GM18507 (cell line): ENCODE measurements at places on chromosomes 2 and 18.

- DNase-seq = no peak
These were observed 4.3 kb downstream of the ITGAV start for GRCh38 chr2:186594001-186594722.

DNA sequence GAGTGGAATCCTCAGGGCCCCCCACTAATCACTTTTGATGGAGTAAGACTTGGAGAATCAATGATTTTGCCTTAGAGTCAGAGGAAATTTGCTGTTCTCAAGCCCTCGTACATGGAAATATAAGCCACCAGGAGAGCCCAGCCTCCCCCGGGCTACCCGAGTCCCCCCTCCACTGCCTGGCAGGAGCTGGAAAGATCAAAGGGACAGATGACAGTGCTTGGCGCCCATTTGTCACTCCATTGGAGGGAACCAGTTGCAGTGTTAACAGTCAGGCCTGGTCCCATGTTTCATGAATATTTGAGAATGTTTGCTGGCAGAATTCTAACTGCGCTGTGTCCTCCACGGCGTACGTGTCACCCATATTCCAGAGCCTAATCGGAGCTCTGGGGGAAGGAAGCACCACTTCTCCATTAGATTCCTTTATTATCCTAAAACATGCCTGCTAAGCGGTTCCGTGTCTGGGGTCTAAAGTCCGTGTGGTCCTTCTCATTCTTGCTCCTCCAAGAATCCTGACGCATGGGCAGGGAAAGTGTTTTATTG, 202.4 kb downstream of the KLHL29 start:
- DNase-seq = no peak

GRCh38 chr2:108226564-108226963, 13.2 kb upstream of the SULT1C3 start:
- DNase-seq = no peak

DNA sequence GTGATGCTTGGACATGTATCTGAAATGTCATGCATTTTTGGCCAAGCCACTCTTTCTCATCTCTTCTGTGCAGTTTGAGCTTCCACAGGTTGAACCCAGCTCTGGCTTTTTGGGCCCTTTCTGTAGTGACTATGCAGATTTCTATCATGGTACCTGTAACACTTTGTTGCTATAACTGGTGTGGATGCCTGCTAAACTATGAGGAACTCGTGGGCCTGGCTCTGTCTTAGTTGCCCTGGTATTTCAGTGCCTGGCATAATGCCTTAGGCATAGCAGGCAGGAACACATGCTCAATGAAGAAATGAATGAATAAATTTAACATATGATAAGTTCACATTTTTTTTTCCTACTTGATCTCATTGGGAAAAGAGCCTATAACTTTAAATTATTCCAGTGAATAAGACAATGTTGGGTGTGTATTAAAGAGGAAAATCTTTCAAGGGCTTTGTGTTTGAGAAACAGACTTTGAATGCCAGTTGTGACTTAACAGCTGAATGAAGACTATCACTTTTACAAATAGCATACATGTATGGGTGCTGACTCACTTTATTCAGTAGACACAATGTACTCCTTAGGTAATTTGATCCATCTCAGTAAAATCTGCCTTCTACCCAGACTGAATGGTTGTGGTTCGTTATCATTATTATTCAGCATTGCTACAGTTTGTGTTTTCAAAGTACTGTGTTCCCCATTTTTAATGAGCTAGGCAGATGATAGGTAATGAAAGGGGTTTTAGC, 86.4 kb upstream of the MAP4K3 start:
- no peak for DNase-seq

DNA sequence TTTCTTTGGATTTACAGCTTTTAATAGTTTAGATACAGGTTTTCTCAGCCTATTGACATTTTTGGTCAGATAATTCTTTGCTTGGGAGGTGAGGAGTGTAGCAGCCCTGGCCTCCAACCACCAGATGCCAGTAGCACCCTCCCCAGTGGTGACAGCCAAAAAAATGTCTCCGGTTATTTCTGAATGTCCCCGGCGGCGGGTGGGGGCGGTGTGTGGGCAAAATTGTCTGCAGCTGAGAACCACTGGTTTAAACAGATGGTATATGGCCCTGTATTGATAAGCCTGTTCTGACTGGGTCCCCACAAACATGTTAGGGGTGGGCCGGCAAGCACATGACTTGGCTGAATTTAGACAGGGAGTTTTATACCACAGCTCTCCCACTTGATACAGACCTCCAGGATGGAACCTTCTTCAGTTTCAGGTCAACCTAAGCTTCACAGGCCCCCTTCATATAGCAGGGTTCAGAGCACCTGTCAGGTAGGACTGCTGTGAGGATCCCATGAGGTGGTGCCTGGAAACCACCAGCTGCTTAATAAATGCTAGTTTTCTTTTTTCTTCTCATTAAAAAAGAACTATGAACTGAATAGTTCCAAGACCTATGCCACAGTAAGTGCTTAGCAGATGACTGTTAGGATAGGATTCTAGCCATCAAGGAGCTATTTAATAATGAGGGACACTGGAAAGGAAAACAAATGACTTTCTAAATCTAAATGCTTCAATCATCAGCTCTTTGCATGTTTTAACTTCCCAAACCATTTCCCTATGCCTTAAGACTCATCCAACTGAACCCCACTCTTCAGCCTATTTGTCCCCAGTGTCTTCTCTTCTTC, 18.1 kb downstream of the LPIN2 start:
- DNase-seq = no peak

DNA sequence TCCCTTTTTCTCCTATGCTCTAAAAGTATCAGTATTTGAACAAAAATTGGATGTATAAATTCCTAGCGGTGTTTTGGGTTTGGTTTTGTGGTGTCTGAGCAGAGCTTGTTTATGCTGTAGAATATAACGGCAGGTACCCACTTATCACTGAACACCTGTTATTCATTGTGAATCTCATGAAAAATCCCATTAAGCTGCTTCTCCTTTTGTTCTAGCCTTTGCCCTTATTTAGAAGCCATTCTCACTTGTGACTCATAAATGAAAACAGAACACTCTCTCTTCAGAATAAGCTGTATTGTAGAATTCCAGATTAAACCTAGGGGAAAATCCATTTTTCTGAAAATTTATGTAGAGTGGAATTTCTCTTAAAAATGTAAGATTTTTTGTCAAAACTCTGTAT, 104.0 kb downstream of the PRPF40A start:
- DNase-seq = no peak
